ENCODE measurements at places on chromosomes 3 and 15.

GRCh38 chr3:87127281-87127680 lies 99.8 kb upstream of the CHMP2B start:
- DNase-seq: no peak

DNA sequence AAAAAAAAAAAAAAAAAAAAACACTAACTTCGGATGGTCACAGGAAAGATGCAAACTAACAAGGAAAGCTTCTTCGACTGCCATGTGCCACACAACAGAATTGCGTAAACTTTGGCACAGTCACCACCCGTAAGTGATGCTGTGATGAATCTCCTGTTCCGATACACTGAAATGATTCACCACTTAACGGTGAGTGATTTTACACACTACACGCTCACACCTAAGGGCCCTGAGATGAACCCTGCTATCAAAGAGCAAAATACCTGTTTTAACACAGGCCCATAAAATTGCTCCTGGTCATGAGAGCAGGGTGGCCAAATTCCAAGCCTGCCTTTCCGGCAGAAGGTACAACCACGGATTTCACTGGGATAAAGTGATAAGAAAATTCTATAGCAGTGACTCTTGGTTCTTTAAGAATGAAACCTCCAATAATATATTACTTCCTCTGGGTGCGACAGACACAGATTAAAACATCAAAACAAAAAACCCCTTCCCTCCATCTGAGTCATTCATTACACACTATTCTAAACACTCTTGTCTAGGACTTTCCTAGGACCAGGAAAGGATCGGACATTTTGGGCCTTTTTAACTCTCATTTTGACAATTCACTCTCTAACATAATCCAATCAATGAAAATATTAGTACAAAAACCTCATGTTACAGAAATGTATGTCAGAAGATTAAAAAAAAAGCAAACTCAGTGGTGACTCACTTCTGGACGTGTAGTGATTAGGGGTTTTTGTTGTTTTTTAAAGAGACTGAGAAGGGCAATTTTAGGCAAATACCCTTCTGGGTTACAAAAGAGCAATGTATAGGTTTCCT lies 28.3 kb downstream of the LRIG1 start:
- no peak for DNase-seq

GRCh38 chr3:15657016-15657415 lies 55.5 kb downstream of the BTD start:
- no peak for DNase-seq

DNA sequence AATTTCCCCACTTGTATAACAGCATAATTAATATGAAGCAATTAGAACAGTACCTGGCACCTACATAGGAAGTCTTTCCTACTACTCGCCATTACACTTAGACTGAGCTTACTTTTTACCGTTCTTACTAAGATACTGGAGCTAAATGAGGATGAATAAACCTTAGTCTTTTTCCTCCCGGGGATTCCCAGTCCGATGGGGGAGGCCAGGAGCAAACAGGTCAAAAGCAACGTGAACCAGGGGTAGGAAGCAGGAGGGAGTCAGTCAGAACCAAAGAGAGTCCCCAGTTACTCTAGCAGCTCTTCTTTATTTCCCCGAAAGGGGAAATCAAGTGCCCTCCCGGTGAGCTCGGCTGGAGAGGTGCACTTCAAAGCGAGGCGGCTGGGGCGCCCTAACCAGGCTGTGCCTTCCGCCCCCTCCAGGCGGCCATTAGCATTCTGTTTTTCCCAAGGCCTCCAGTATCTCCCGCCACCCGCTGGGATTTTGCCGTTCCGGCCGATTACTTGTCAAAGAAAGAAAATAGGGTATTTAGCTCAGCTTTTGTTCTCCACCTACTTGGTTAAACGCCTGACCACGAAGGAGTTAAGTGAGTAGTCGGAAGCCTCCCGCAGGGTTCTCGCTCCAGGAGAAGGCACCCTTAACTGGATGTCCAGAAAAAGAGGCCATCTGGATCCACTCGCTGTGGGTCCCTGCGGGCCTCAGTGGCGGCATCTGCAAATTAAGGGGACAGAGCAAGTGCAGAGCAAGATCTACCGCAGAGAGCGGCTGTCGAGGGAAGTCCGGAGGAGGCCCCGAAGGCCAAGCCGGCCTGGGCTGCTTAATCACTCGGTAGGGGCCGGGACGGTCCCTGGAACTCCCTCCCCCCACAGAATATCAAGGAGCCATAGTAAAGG lies 6.3 kb upstream of the EOMES start:
- DNase-seq: no peak

GRCh38 chr3:135981701-135982403 lies 16.3 kb downstream of the PPP2R3A start:
- no peak for DNase-seq

GRCh38 chr3:83189634-83190033 lies 1428.2 kb upstream of the GBE1 start:
- no peak for DNase-seq

DNA sequence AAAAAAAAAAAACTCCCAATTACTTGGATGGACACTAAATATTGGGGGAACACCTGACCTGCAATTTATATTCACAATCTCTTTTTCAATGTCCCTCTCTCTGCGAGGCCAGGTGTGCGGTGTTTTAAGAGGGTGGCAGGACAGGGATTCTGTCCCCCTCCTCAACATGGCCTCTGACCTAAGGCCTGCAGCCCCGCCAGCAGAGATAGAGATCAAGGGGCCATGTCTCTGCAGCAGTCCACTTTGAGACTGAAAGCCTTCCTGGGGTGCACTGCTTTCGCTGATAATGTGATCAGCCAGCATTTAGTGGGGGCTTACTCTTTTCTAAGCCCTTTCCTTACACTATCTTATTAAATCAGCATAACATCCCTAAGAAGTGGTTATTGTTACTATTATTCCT lies 419.9 kb downstream of the OCA2 start:
- DNase-seq: no peak

DNA sequence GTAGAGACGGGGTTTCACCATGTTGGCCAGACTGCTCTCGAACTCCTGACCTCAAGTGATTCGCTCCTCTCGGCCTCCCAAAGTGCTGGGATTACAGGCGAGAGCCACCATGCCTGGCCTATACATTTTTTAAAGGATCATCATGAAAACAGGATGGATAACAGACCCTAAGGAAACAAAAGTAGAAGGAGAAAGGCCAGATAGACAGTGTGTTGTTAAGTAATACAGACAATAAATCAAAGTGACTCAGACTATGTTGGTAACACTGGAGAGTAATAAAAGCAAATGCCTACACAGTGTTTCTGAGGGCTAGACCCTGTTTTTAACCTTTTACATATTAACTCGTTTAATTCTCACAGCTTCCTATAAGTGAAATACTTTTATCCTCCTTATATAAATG lies 133.8 kb upstream of the MCTP2 start:
- no peak for DNase-seq

- peak; percentile 65 for DNase-seq
Observed at GRCh38 chr15:45714590-45715488, 80.0 kb downstream of the SQOR start.

DNA sequence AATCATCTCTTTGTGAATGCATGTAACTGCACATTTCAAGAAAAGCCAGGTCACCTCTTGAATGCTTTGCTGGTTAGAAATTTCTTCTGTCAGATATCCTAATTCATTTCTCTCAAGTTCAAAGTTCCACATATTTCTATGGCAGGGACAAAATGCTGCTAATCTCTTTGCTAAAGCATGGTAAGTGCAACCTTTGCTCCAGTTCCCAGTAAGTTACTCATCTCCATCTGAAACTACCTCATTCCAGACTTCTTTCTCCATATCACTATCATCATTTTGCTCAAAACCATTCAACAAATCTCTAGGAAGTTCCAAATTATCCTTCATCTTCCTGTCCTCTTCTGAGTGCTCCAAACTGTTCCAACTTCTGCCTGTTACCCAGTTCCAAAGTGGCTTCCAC lies 230.6 kb downstream of the ZMAT3 start:
- no peak for DNase-seq

DNA sequence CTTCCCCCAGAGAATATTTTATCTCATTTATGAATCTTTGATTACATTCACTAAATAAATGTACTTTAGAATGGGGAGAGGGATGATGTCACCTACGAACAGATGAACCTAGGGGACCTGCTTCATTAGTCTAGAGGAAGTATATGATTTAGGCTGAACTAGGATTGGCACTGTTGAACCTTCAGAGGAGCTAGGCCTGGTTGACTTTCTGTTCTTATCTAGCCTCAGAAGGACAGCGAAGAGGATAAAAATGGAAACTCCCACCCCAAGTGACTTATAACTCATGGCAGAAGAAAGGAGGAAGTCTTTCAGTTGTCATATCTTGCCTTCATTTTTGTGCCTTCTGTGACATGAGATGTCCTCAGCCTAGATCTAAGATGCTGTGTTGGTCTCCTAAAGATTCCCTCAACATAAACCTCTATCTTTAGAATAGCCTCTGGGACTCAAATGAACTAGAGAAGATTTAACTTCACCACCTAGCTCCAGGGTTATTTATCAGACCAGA lies 42.6 kb downstream of the POLG start:
- DNase-seq: no peak

DNA sequence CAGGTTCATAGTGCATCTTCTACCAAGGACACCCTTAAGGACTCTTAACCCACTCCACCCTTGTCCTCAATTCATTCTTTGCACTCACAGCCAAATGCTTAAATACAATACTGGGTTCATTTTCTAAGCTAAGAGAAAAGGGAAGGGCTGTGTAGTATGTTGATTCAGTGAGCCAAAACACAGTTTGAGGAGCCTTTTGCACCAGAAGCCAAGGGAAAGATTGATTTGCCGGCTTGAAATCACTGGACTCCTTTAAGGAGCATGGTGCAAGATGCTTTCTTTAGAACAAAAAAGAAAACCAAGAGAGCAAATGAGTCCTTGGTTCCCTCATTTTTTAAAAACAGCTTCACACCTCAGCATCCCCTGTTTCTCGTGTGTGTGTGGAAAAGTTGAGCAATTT lies 47.8 kb downstream of the BOC start:
- no peak for DNase-seq

- DNase-seq: no peak
Observed at GRCh38 chr3:18033581-18034108, 291.2 kb upstream of the TBC1D5 start.

DNA sequence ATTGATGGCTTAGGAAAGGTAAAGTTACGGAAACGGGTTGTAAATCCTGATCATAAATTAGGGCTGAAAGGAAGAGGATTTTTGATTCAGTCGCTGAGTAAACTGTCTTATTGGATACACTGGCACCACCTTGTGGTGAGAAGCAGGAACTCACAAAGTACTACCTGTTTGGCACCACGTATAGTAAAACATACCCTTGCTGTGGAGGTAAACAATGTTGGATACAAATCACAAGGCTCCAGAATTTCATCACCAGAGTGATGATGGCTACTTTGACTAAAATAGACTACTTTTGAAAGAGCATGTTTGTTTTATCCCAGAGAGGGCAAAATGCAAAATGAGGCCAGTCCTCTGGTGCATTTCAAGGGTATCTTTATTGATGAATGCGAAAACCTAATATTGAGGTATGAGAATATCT lies 216.9 kb downstream of the IGSF11 start:
- DNase-seq: peak; percentile 38

- DNase-seq: no peak
Observed at GRCh38 chr15:89333959-89334509, 590 bp downstream of the POLG start.

- no peak for DNase-seq
Observed at GRCh38 chr15:66496951-66497501, 536 bp downstream of the SNAPC5 start.

GRCh38 chr15:64096668-64097384 lies 1.0 kb downstream of the SNX1 start:
- no peak for DNase-seq

DNA sequence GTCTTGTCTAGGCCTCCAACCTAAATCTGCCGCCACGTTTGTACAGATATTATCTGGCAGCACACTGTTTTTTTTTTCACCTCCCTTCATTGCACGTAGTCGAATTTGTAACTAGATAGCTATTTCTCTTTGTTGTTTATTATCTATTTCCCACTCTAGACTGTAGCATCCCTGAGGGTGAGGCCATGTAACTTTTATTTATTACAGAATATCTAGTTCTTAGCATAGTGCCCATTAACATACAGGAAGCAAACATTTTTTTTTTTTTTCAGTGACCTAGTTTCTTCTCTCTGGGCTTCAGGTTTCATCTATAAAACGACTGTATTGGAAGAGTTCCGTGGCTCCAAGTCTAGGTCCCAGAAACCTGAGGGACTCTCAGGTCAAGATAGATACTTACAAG lies 354.3 kb downstream of the FGF12 start:
- DNase-seq: no peak

DNA sequence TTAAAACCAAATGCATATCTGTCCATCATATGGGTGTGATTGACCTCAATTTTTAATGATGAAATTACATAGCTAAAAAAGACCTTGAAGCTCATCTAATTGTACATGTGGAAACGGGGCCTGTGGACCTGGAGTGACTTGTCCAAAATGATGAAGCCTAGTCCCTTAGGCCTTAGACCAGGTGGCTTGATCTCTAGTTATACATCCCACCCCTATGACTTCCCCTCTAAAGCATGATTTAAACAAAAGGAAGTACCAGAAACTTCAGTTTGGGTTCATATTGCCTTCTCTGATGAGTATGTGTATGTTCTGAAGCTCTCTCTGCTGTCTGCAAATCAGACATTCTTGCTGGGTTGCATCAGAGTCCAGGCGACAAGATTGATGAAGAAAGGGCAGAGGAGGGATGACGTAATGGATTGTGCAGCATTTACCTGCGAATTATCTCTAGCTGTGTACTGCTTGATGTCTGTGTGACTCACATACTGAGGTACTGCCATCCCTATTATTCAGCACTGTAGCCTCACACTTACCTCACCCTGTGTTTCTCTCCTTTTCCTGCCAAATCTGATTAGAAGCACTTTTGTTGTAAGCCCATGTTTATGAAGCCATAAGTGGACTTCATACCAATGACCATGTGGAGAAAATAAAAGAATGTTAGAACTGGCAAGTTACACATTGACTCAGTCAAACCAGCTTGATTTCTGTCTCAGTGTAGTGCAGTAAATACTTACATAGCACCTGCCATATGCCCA lies 111.5 kb downstream of the FILIP1L start:
- DNase-seq: no peak

Data from neural crest cell (in vitro differentiated cells).